Upper lobe of left lung (tissue), 6 donors: ENCODE measurements at places on chromosomes 2 and 18. TPM values are rescaled to one million over a fixed set of nuclear protein-coding genes. Genes with fewer than 3 reads are reported as not detected.

DNA sequence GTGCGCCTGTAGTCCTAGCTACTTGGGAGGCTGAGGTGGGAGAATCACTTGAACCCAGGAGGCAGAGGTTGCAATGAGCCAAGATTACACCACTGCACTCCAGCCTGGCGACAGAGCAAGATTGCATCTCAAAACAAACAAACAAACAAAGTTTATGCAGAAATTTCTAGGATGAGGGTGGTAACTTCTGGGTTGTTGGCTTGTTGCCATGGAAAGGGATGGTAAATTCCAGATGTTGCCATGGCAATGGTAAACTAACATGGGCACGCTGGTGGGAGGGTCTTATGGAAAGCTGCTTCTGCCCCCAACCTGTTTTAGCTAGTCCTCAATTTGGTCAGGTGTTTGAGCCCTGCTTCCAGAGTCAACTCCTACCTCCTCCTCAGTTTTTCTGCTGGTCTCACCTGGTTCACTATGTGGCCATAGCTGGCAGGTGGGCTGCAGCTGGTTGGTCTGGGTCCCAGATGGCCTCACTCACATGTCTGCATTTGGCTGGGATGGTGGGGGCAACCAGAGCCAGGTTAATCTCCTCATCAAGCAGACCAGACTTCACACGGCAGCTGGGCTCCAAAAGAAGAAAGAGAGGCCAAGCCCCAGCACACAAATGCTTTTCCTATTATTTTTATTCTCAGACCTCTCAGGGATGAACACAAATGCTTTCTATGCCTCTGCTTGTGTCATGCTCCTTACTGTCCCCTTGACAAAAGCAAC is 26.6 kb upstream of the TEX44 start:
- DNase-seq, result no peak
- H3K27me3 ChIP-seq, result no peaks in the 10 kb centered on the region
- no peak overlapping the region for H3K4me3 ChIP-seq
- H3K36me3 ChIP-seq, result no peaks in the 10 kb centered on the region

- H3K27me3 ChIP-seq, result no peaks in the 10 kb centered on the region
- no peaks in the 10 kb centered on the region for H3K36me3 ChIP-seq
- no peak overlapping the region for H3K4me3 ChIP-seq
- H3K27ac ChIP-seq, result no peak overlapping the region
- peak; percentile 2 for DNase-seq
- H3K4me1 ChIP-seq, result no peaks in the 10 kb centered on the region
Measured at GRCh38 chr2:4002841-4003403, 299.5 kb downstream of the DCDC2C start.

- H3K27me3 ChIP-seq, result no peaks in the 10 kb centered on the region
- H3K36me3 ChIP-seq, result no peaks in the 10 kb centered on the region
- H3K4me1 ChIP-seq, result no peaks in the 10 kb centered on the region
- DNase-seq, result no peak
- no peak overlapping the region for H3K4me3 ChIP-seq
Measured at GRCh38 chr2:30899516-30900054, 92.3 kb upstream of the CAPN13 start.

DNA sequence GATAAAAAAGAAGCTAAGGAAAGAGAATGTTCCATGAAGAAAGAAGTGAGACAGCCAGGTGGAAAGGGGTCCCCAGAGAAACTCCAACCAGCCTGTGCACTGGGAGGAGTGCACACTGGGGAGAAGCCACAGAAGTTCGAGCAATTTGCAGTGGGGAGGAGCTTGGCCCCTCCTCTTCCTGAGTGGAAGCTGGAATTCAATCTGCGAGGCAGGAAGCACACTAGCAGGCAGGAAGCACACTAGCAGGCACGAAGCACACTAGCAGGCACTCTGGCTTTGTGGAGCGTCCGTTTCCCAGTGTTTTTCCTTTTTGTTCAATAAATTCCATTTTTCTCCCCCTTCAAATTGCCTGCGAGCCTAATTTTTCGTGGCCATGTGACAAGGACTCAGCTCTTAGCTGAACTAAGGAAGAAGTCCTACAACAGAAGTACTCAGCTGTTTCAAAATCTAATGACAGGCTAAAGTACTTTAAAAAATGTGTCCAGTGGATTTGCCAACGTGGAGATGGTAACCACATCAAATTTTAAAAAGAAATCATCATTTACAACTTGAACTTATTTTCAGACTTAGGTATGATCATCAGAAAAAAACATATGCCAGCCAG is 21.4 kb upstream of the SPIRE1 start:
- H3K4me3 ChIP-seq, result no peak overlapping the region
- peak overlapping the region; percentile 83 for H3K27ac ChIP-seq
- peak; percentile 79 for DNase-seq
- H3K4me1 ChIP-seq, result peaks cover 11% of the 10 kb centered on the region
- H3K27me3 ChIP-seq, result no peaks in the 10 kb centered on the region
- H3K36me3 ChIP-seq, result peaks cover 6% of the 10 kb centered on the region

DNA sequence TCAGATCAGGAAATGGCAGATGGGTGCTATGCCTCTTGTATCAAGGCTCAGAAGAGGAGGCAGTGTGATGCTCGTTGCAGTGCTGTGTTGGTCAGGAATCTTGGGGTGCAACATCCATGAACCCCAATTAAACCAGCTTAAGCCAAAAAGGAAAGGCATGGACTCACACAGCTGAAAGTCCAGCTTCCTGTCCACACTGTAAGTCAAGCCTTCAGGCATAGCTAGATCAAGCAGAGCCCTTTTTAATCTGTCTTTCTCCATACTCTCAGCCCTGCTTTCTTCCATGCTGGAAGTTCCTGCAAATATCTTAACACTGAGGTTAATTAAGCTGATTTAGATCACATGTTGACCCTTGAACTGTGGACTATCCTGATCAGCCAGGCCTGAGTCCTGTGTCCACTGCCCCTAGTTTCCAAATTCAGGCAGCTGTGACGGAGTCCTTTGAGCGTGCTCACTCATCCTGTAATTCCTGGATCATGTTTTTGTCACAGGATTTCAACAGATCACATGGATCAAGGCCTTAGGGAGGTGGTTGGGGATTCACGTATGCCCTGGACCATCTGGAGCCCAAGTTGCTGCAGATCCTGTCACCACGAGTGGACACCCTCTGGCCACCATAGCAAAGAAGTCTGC is 4.5 kb upstream of the C2orf74 start:
- DNase-seq, result no peak
- no peak overlapping the region for H3K4me3 ChIP-seq
- H3K36me3 ChIP-seq, result peaks cover 3% of the 10 kb centered on the region
- no peaks in the 10 kb centered on the region for H3K4me1 ChIP-seq
- H3K27me3 ChIP-seq, result no peaks in the 10 kb centered on the region
- H3K27ac ChIP-seq, result no peak overlapping the region

- H3K36me3 ChIP-seq, result no peaks in the 10 kb centered on the region
- H3K27me3 ChIP-seq, result no peaks in the 10 kb centered on the region
Measured at GRCh38 chr2:198273660-198274059, 469.3 kb downstream of the PLCL1 start.

DNA sequence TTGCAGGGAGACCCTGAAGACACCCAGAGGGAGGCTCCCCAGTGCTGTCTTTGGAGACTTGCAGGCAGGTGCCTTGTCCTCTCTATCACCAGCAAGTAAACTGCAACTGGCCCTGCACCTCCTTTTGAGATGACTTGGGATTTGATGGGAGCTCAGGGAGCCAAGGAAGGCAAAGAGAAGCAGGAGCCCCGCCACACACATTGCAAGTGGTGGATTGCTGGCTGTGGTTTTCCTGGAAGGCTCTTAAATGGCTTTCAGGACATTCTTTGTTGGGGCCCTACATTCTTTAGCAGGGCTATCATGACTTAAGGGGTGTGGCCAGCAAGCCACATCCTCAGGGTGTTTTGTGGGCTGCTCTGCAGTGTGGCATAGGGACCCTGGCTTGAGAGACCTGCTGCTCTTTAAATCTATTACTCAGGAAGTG is 39.9 kb upstream of the CDC42EP3 start:
- H3K27me3 ChIP-seq, result no peaks in the 10 kb centered on the region
- no peak overlapping the region for H3K27ac ChIP-seq
- H3K36me3 ChIP-seq, result no peaks in the 10 kb centered on the region
- peaks cover 26% of the 10 kb centered on the region for H3K4me1 ChIP-seq
- peak; percentile 68 for DNase-seq

DNA sequence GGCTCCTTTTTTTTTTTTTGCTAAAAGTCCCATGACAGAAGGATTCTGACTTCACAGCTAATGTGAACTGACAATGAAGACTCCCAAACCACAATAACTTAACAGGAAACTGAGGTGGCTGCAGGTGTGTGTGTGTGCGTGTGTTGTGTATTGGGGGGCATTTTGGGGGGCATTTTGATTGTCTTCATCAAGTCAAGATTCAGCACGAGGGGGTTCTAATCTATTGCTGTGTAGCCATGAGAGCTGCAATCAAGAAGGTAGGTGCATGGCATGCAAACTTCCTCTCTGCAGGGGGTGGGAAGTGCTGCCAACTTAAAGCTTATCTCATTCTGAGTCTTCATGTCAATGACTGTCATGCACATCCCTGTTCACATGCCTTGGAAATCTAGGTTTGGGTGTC is 25.2 kb downstream of the SPRED2 start:
- no peak overlapping the region for H3K4me3 ChIP-seq
- no peaks in the 10 kb centered on the region for H3K27me3 ChIP-seq
- no peak for DNase-seq
- peaks cover 28% of the 10 kb centered on the region for H3K4me1 ChIP-seq
- no peak overlapping the region for H3K27ac ChIP-seq
- no peaks in the 10 kb centered on the region for H3K36me3 ChIP-seq

GRCh38 chr2:174796319-174796771 is 32.1 kb upstream of the CHRNA1 start:
- no peaks in the 10 kb centered on the region for H3K27me3 ChIP-seq
- no peak overlapping the region for H3K27ac ChIP-seq
- DNase-seq, result no peak

- H3K4me1 ChIP-seq, result peaks cover 33% of the 10 kb centered on the region
- no peaks in the 10 kb centered on the region for H3K27me3 ChIP-seq
- H3K4me3 ChIP-seq, result no peak overlapping the region
- no peak overlapping the region for H3K27ac ChIP-seq
- no peak for DNase-seq
Measured at GRCh38 chr2:160336105-160336504, 136.0 kb upstream of the ITGB6 start.

DNA sequence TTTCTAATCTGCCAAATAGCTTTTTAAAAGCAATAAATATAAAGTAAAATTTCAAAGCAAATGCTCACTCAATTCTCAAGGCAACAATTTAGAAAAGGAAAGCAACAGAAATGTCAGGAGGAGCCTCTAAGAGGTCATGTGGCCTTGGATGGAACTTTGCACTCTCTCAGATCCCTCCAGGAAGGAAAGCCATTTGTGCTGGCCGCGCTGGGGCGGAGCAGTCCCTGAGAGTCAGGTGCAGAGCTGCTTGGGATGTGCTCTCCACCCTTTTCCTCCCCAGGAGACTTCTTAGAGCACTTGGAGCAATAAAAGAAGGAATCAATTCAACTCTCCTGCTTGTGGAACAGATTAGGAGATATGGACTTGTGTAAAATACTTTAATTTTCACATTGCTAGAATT is 379.8 kb upstream of the LINC00305 start:
- no peak overlapping the region for H3K27ac ChIP-seq
- no peak overlapping the region for H3K4me3 ChIP-seq
- DNase-seq, result no peak
- H3K4me1 ChIP-seq, result no peaks in the 10 kb centered on the region
- H3K36me3 ChIP-seq, result no peaks in the 10 kb centered on the region

GRCh38 chr18:60754413-60755009 is 381.9 kb upstream of the MC4R start:
- no peaks in the 10 kb centered on the region for H3K27me3 ChIP-seq
- no peaks in the 10 kb centered on the region for H3K36me3 ChIP-seq
- no peak overlapping the region for H3K27ac ChIP-seq
- H3K4me3 ChIP-seq, result no peak overlapping the region
- no peak for DNase-seq

DNA sequence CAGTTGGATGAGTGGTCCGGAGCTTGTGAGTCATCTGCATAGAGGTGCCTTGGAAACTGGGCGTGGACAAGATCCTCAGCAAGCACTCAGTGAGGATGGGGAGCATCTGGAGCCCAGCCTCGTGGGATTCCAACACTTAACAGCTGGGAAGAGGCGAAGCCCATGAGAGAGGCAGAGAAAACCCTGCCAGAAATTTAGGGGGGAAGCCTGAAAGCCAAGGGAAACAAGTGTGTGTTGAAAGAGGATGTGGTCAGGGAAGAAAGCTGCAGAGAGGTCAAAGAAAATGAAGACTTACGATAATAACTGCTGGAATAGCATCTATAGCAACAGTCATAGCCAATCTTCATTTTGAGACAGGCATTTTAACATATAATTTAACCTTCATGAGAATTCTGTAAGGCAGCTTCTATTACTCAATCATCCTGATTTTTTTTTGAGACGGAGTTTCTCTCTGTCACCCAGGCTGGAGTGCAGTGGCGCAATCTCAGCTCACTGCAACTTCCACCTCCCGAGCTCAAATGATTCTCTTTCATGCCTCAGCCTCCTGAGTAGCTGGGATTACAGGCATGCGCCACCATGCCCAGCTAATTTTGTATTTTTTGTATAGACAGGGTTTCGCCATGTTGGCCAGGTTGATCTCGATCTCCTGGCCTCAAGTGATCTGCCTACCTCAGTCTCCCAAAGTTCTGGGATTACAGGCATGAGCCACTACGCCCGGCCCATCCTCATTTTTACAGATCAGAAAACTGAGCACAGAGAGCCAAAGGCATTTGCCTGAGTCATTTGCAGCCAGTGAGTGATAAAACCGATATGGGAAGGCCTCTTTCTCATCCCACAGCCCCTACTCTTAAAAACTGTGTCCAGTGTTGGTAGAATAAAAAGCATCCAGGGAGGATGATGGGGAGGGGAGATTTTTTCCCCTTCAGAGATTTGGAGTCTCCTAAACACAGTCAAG is 214.4 kb upstream of the EPAS1 start:
- H3K27ac ChIP-seq, result peak overlapping the region; percentile 79
- H3K4me3 ChIP-seq, result no peak overlapping the region
- peaks cover 31% of the 10 kb centered on the region for H3K4me1 ChIP-seq
- no peak for DNase-seq

- peaks cover 5% of the 10 kb centered on the region for H3K4me1 ChIP-seq
- H3K4me3 ChIP-seq, result no peak overlapping the region
- H3K27ac ChIP-seq, result no peak overlapping the region
- no peaks in the 10 kb centered on the region for H3K27me3 ChIP-seq
Measured at GRCh38 chr2:80058562-80058961, 246.0 kb downstream of the LRRTM1 start.

DNA sequence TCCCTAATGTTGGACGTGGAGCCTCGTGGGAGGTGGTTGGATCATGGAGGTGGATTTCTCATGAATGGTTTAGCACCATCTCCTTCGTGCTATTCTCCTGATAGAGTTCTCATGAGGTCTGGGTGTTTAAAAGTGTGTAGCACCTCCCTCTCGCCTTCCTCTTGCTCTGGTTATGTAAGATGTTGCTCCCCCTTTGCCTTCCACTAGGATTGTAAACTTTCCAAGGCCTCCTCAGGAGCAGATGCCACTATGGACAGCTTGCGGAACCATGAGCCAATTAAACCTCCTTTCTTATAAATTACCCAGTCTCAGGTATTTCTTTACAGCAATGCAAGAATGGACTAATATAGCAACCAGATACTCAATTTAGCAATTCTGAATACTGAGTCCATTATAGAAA is 82.4 kb upstream of the PELI1 start:
- no peak overlapping the region for H3K4me3 ChIP-seq
- no peak for DNase-seq
- H3K36me3 ChIP-seq, result no peaks in the 10 kb centered on the region
- no peaks in the 10 kb centered on the region for H3K27me3 ChIP-seq
- H3K4me1 ChIP-seq, result peaks cover 13% of the 10 kb centered on the region
- no peak overlapping the region for H3K27ac ChIP-seq

The GYPC gene
- 84.8 TPM for total RNA-seq

The ANKRD30B gene
- not detected for total RNA-seq

The EIF2AK3 gene
- total RNA-seq, result 25.1 TPM

The SNTG2 gene
- total RNA-seq, result 13.6 TPM

The INHBB gene
- total RNA-seq, result 2.3 TPM

The KRTCAP3 gene
- total RNA-seq, result 22.4 TPM

The CKAP2L gene
- 1.6 TPM for total RNA-seq

The DGUOK gene
- total RNA-seq, result 26.6 TPM

The CHAC2 gene
- total RNA-seq, result 4.4 TPM
